Right atrium auricular region (tissue), 2 donors: ENCODE measurements at places on chromosomes 7 and 10. TPM values are rescaled to one million over a fixed set of nuclear protein-coding genes. Genes with fewer than 3 reads are reported as not detected.
A peak's percentile ranks its signal among the peaks of the same experiment; 100 is the strongest.

DNA sequence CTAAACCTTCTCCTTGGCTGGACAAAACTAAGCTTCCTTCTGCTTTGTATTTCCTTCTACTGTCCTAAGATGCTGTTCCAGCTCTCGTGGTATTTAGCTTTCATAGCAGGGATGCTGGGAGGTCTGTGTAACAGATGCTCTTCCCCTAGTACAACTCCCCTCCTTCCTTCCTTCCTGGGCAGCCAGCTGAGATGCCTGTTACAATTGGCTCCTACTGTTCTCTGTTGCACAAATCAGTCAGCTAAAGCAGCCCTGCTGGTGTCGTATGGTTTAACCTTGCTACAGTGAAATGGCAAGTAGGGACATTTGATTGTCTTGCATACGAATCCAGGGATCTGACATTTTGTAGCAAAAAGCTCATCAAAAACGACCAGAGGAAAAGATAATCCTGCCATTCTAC, 143.8 kb downstream of the ARHGAP21 start:
- no peak overlapping the region for H3K4me3 ChIP-seq
- H3K36me3 ChIP-seq: peaks cover 11% of the 10 kb centered on the region
- H3K27ac ChIP-seq: no peak overlapping the region

DNA sequence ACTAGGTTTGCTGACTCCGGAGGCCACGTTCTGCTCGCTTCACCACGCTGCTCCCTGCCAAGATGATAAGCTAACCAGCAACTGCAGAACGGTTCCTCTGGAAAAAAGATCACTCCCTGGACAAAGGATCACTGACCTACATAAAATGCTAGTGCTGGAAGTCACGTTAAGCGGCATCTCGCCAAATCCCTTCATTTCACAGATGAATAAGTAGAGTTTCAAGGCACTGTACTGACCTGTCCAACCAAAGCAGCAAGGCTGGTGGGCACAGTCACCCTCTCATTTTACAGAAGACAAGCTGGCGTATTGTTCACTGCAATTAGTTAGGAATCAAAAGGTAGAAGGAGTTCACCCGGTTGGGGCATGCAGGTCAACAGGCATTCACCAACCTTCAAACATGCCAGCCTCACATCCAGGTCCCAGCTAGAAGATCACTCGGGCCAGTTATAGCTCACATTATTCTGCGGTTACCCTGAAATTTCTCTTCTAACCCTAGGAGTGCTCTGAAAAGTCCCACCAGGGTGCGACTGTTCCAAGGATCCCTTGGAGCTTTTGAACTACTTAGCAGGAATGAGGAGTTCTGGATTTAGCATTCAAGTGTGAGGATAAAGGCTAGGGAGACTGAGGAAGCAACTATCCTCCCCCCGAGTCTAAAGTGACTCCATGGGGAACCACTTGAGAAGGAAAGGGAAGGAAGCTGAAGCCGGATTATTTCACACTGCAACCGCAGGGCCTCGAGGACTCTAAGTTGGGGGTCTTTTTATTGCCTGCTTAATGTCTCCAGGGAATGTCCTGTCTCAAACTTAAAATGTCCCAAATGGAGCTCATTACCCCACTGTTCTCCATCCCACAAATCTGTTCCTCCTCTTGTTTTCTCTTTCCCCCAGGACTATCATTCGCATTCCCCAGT, 32.8 kb downstream of the HIPK2 start:
- H3K27ac ChIP-seq: peak overlapping the region; percentile 93
- no peaks in the 10 kb centered on the region for H3K27me3 ChIP-seq
- peak; percentile 74 for DNase-seq
- H3K4me3 ChIP-seq: no peak overlapping the region

DNA sequence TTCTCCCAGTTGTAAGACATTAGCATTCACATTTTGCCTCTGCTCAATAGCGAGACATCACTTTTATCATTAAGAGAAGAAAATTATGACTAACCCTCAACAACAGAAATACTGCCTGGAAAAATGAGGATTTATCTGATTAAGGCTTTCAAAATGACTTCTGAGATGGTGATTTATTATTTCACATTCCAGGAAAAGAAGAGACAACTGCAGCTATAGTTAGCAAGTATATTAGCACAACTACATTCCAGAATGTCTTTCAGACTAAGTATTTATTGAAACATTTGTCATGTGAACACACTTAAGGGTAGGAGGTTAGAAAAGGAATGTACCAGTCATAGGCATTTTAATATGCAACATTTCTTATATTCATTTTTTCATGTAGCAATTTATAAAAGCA, 162.0 kb downstream of the IQUB start:
- H3K4me1 ChIP-seq: no peaks in the 10 kb centered on the region
- H3K36me3 ChIP-seq: no peaks in the 10 kb centered on the region
- no peak overlapping the region for H3K27ac ChIP-seq
- no peak for DNase-seq
- H3K4me3 ChIP-seq: no peak overlapping the region

- no peaks in the 10 kb centered on the region for H3K27me3 ChIP-seq
- H3K27ac ChIP-seq: no peak overlapping the region
- no peak overlapping the region for H3K4me3 ChIP-seq
- no peak for DNase-seq
These were observed 292.6 kb upstream of the MKI67 start for GRCh38 chr10:128418819-128419218.

GRCh38 chr10:28089467-28089866, 90.6 kb upstream of the ODAD2 start:
- no peaks in the 10 kb centered on the region for H3K4me1 ChIP-seq
- H3K27me3 ChIP-seq: no peaks in the 10 kb centered on the region

DNA sequence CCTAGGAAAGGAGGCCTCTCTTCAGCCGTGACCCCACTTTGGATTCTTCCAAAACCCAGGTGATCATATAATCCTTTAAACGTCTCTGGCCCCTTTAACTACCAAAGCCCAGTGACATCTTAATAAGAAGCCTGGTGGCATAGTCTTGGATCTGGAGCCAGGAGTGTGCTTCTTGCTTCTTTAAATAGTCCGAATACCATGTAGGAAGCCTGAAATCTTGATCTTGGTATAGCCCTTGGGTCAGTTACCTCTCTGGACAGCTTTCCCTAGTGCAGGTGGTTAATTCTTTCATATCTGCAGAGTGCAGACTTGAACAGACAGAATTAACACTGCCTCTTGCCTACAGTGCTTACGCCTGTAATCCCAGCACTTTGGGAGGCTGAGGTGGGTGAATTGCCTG, 138.6 kb upstream of the EFCAB10 start:
- no peak overlapping the region for H3K27ac ChIP-seq
- no peaks in the 10 kb centered on the region for H3K4me1 ChIP-seq
- DNase-seq: no peak
- no peaks in the 10 kb centered on the region for H3K27me3 ChIP-seq

DNA sequence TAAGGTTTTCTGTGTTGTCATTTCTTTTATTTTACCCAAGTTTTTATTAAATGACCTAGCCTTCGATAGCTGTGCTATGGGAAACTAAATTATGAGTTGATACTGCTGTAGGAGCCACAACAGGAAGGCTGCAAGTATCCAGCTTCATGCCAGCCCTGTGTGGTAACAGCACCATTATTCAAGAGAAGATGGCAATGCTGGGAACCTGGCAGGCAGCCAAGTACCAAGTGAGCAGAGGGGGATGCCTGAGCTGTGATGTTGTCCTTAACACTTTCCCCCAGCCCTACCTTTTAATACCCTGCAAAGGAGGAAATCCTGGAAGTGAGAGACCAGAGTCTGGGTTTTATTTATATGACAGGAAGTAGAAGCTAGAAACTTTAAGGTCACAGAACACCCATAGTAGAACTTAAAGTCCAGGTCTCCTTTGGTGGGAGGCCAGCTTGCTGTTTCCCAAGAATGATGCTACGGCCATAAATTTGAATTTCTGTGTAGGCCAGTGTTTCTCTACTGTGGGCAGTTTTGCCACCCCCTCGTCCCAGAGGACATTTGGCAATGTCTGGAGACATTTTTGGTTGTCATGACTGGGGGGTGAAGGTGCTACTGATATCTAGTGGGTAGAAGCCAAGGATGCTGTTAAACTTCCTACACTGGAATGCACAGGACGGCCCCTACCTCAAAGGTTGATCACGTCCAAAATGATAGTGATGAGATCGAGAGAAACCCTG, 9.2 kb upstream of the ATXN7L1 start:
- H3K27me3 ChIP-seq: no peaks in the 10 kb centered on the region
- no peak overlapping the region for H3K4me3 ChIP-seq
- H3K4me1 ChIP-seq: no peaks in the 10 kb centered on the region
- no peak for DNase-seq

Gene FAM25G
- not detected for total RNA-seq

Gene PTN
- 26.2 TPM for total RNA-seq
